ENCODE measurements at places on chromosomes 12 and 14.

GRCh38 chr12:54723379-54724256, 75.5 kb upstream of the DCD start:
- DNase-seq = peak; percentile 4

DNA sequence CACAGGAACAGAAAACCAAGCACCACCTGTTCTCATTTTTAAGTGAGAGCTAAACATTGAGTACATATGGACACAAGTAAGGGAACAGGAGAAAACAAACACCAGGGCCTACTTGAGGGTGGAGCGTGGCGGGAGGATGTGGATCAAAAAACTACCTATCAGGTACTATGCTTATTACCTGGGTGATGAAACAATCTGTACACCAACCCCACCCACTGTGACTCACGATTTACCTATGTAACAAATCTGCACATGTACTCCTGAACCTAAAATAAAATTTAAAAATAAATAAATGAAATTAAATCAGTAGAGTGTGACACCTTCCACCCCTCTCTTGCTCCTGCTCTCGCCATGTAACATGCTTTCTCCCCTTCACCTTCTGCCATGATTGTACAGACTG, 615.5 kb downstream of the RPL10L start:
- no peak for DNase-seq

- DNase-seq = no peak
These were observed 260.3 kb downstream of the CCDC59 start for GRCh38 chr12:82097877-82098276.

- DNase-seq = no peak
These were observed 95.5 kb upstream of the KRR1 start for GRCh38 chr12:75606956-75607355.

GRCh38 chr14:24964591-24964990, 85.4 kb downstream of the STXBP6 start:
- DNase-seq = peak; percentile 39

GRCh38 chr12:20196767-20197166, 171.6 kb upstream of the PDE3A start:
- DNase-seq = no peak

GRCh38 chr14:33070475-33070874, 131.8 kb downstream of the NPAS3 start:
- DNase-seq = no peak
